ENCODE measurements at places on chromosomes 2 and 18. TPM values are rescaled to one million over a fixed set of nuclear protein-coding genes. Genes with fewer than 3 reads are reported as not detected.

Gene DRC1
- not detected for total RNA-seq

Gene GNLY
- total RNA-seq = 569 TPM

Gene RBM44
- 0.75 TPM for total RNA-seq

Gene MYCN
- not detected for total RNA-seq

Gene KCNJ13
- total RNA-seq = not detected

Gene SCN7A
- total RNA-seq = not detected

Gene MAP3K19
- not detected for total RNA-seq

Gene DSG4
- total RNA-seq = not detected

Gene IRS1
- 7.2 TPM for total RNA-seq

DNA sequence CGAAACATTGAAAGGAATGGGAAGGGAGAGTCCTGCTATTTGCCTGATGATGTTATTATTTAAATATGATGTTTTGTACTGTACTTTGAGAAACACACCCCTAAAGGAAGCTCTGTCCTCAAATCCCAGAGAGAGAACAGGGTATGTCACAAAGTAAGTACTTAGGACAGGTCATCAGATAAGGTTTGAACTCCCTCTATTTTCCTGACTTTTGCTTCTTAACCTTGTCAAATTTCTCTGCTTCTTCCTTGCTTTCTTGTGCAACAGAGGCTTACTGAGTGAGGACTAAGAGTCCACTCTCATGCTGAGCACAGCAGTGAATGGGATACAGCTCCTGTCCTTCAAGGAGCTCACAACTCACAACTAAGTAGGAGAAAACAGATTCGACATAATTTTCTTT is 3.7 kb downstream of the DGUOK start:
- DNase-seq = no peak

- DNase-seq = no peak
Measured at GRCh38 chr2:172713365-172713875, 22.2 kb upstream of the RAPGEF4 start.

DNA sequence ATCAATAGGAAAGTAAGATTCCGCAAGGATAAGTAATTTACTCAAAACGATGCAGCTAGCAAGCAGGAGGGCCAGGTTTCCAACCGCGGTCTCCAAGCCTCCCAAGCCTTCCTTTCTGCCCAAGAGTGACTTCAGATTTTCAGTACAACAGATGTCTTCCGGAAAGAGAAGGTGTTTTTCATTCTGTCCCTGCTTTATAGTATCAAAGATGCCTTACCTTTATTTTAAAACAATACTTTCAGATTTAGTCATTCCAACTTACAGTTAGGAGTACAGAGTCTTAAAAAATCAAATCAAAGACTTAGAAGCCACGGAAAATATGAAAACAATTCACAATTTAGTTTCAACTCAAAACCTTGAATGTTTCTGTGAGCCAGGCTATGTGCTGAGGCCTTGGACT is 43.6 kb downstream of the CYB5A start:
- no peak for DNase-seq

GRCh38 chr2:66507673-66508201 is 72.8 kb downstream of the MEIS1 start:
- DNase-seq = no peak

DNA sequence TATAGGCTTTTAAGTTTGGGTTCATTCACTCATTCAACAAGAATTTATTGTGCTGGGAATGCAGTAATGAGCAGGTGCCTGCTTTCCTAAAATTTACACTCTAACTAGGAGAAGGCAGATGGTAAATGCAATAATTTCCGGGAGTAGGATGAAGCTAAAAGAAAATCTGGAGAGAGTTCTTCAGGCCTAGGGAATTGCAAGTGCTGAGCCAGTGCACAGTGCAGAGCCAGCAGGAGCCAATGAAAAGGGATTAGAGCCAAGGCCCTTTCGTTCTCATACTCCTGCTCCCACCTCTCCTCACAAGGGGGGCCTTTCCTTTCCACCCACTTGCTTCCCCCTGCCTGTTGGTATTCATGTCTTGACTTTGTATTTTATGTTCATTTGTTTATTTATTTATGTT is 55.1 kb downstream of the CFAP221 start:
- DNase-seq = no peak

DNA sequence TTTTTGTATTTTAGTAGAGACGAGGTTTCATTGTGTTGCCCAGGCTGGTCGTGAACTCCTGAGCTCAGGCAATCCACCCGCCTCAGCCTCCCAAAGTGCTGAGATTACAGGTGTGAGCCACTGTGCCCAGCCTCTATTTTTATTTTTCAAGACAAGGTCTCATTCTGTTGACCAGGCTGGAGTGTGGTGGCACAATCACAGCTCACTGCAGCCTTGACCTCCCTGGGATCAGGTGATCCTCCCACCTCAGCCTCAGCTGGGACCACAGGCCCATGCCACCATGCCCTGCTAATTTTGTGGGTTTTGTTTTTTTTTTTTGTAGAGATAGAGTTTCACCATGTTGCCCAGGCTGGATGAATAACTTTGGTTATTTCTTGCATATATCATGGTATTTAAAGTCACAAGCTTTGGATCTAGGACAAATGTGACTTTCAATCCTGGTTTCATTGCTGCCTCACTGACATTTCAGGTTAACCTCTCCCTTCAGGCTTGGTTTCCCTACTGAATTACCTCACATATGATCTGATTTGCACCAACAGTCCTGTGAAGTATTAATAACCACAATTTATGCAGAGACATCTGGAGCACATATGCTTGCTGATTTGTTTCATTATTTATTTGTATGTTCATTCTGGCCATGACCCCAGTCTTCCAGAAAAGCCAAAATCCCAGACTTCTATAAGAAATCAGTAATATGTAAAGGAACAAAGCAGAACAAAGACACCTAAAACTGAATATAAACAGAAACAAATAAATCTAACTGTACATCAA is 17.5 kb upstream of the RAB31 start:
- no peak for DNase-seq

GRCh38 chr2:7905756-7906155 is 776.1 kb upstream of the ID2 start:
- DNase-seq = no peak

- no peak for DNase-seq
Measured at GRCh38 chr18:42583283-42583731, 532.2 kb downstream of the RIT2 start.

DNA sequence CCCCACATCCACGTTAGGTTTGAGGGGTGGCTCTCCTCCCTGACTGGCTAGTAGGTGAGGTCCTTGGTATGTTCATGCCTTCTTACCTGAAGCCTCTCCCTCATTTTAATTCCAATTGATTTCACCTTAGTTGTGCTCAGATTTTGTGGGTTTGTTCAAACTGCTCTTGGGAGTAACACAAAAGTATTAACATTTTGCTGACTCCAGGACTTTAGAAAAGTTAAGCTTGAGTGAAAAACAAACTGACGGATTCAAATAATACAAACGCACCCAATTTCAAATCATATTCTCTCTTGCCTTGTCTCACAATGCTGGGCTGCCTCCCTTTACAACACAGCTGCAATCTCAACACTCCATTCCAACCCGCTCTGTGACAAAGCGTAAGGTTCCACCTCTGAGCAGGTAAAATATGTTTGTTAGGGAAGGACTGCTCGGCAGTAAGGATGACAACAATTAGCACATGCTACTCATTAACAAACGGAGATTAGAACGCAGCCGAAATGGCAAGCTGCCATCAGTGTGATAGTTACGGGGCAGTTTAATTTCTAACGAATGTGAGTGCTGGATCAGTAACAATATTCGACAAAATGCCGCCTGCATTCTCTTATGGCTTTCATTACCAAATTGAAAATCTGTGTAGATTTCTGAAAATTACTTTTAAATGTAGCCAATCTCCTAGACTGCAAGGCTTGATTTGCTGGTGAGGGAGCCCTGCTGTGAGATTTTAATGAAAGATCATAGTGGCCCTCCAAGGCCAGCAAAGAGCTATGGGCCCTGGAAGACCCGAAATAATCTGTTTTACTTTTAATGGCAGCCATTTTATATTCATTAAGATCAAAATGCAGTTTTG is 730.6 kb upstream of the FANCL start:
- DNase-seq = no peak

DNA sequence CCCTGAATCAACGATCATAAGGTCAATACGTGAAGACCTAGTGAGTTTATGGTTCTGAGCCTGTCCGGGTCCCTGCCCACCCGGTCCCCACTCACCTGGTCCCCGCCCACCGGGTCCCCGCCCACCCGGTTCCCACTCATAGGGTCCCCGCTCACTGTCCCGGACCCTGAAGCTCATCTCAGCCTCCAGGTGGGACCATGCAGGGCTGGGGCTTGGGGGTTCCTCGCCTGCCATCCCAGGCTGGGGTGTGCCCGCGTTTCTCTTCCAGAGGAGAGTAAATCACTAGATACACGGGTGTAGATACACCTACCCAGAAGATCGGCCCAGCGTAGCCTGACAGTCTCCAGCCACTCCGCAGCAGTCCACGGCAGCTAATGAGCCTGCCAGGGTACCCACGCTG is 131.5 kb downstream of the MBP start:
- no peak for DNase-seq

- DNase-seq = no peak
Measured at GRCh38 chr2:186894478-186894877, 45.5 kb upstream of the ZSWIM2 start.

- DNase-seq = no peak
Measured at GRCh38 chr2:12008425-12009061, 262.1 kb downstream of the LPIN1 start.

DNA sequence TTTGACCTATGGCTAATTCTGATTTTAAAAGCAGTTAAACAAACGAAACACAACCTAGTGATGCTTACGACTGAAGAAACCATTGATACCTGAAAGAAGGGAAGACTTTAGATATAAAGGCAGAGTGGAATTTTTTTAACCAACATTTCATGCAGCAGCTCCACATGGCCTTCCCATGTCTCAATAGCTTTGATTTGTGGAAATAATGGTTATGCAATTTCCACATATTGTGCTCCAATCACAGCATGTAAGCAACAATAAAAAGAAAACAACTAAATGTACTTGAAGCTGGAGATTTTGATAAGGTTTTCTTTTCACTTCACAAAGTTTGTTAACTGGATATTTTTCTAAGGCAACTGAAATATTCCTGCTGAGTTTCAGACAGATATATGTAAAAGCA is 82.0 kb upstream of the SLC39A10 start:
- DNase-seq = no peak

DNA sequence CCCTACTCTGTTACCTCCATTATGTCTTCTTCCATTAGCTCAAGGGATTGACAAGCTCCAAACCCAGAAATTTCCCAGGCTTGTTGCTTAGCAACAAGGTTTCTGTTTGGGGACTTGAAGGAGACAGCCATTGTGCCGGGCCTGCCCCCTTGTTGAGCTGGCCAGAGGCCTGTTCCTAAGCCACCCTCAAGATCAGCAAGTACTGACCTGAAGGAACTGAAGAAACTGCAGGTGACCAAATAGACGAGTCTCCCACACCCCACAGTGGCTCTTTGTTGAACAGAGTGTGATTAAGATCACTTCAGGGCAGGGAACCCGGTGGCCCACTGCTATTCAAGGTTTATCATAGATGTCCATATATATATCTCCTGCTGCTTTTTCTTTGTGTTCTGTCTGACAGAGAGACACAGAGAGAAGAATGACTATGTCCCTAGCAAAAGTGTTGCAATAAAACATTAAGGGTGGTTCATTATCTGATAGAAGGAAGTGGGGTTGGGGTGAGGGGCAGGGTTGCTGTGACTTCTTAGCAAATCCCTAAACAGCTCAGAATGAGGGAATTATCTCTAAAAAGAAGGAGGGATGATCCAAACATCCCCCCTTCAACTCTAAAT is 69.2 kb downstream of the RNF144A start:
- no peak for DNase-seq

DNA sequence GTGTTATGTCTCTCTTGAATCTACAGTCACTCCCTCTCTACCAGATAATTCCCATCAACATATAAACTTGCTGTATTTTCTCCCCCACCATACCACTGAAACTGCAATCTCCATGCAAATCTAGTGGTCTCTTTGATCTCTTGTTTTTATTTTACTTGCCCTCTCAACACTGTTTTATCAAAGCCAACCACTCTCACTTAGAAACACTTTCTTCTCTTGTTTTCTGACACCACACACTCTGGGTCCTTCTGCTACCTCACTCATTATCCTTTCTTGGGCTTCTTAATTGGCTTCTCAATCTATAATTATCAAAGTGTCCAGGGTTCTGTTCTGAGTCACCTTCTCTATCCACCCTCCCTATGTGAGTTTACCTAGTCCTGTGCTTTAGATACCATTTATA is 2.0 kb upstream of the MCFD2 start:
- DNase-seq = no peak

GRCh38 chr2:218786133-218786532 is 4.2 kb downstream of the CYP27A1 start:
- no peak for DNase-seq

DNA sequence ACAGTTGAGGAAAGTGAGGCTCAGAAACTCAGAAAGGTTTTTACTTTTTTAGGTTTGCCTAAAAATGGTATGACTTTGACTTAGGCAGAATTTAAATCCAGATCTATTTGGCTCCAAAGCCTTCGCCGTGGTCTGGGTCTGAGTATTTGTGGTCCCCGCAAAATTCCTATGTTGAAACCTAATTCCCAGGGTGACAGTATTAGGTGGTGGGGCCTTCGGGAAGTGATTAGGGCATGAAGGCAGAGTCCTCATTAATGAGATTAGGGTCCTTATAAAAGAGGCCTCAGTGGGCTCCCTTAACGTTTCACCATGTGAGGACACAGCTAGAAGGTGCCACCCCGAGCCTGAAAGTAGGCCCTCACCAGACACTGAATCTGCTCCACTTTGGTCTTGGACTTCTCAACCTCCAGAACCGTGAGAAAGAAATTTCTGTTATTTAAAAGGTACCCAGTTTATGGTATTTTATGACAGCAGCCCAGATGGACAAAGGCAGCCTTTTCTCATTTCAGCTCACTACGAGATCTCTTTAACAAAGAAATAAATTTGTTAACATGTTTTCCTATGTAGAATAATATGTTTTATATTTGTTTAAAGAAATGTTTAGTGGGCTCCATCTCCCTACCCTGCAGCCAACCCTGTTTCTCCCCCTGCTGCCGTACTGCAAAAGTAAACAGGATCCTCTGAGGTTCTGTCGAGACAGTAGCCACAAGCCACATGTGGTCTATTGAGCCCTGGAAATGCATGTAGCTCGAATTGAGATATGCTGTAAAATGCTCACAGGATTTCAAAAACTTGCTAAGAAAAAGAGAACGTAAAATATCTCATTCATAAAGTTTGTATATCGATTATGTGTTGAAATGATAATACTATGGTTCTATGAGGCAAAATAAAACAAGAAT is 80.6 kb downstream of the MOGAT1 start:
- peak; percentile 36 for DNase-seq

GRCh38 chr18:65725251-65726050 is 25.4 kb upstream of the CDH7 start:
- no peak for DNase-seq

All from activated CD4-positive, alpha-beta memory T cell treated with anti-CD3 and anti-CD28 coated beads, Interleukin-2, amount 10 ng/mL, durations not matched to agents 7 days and 5 days (primary cell).